ENCODE measurements at places on chromosomes 4 and X. TPM values are rescaled to one million over a fixed set of nuclear protein-coding genes. Genes with fewer than 3 reads are reported as not detected.

GRCh38 chrX:32877592-32877991 lies 333.8 kb downstream of the DMD start:
- no peaks in the 10 kb centered on the region for H3K4me1 ChIP-seq
- H3K27ac ChIP-seq, result no peak overlapping the region
- H3K27me3 ChIP-seq, result no peaks in the 10 kb centered on the region
- H3K4me3 ChIP-seq, result no peak overlapping the region
- H3K36me3 ChIP-seq, result no peaks in the 10 kb centered on the region

GRCh38 chr4:158970812-158971211 lies 132.1 kb upstream of the RAPGEF2 start:
- H3K36me3 ChIP-seq, result no peaks in the 10 kb centered on the region
- DNase-seq, result no peak
- H3K4me3 ChIP-seq, result no peak overlapping the region
- H3K4me1 ChIP-seq, result no peaks in the 10 kb centered on the region
- H3K27me3 ChIP-seq, result no peaks in the 10 kb centered on the region

TSPAN6 gene
- 13.9 TPM for total RNA-seq

USP9X gene
- total RNA-seq, result 71.5 TPM

Data from upper lobe of right lung (tissue), 1 donor.